GM06990 (cell line): ENCODE measurements at places on chromosomes 2 and 18.

GRCh38 chr2:224085246-224085645, 46.2 kb upstream of the SERPINE2 start:
- DNase-seq: no peak

GRCh38 chr2:223896833-223897311, 48.3 kb downstream of the WDFY1 start:
- peak; percentile 78 for DNase-seq

DNA sequence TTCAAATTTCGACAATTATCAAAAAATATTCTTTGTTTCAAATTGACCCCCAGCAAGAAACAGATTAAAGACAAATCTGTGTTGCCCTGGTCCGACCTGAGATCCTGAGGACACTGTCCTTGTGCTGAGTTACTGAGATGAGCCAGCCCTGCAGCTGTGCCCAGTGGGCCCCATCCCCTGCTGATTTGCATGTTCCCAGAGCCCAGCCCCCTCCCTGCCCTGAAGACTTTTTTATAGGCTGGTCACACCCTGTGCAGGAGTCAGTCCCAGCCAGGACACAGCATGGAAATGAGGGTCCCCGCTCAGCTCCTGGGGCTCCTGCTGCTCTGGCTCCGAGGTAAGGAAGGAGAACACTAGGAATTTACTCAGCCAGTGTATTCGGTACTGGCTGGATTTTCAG, 31.4 kb upstream of the ZNG1B start:
- peak; percentile 36 for DNase-seq

GRCh38 chr2:29253-29652, 17.1 kb downstream of the FAM110C start:
- no peak for DNase-seq

DNA sequence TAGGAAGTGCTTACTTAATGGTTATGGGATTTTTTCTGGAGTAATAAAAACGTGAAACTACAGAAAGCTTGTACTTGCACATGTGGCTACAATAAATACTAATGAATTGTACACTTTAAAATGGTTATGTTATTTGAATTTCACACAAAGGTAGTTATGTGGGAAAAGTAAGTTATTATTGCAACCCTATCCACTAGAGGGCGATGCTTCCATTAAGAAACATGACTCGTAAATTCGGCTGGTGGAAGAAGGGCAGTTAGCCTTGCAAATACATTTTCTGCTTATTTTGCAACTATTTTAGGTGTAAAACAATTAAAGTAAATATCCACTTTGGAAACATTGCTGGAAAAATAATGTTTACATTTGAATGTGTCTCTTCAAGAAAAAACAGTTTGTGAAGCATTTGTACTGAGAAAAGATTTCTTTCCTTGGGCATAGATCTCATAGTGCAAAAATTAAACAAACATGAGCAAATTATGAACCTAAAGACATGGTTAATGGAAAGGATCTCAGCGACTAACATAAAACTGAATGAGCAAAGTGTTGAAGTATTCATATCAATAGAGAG, 68.1 kb upstream of the CSRNP3 start:
- peak; percentile 3 for DNase-seq
